IPS DF 6.9 (cell line): ENCODE measurements at places on chromosomes 2 and 18.

GRCh38 chr18:8703781-8704301 is 1.5 kb upstream of the MTCL1 start:
- DNase-seq, result no peak
- H3K4me1 ChIP-seq, result peaks cover 7% of the 10 kb centered on the region
- no peak overlapping the region for H3K27ac ChIP-seq
- no peaks in the 10 kb centered on the region for H3K36me3 ChIP-seq
- no peak overlapping the region for H3K4me3 ChIP-seq

- no peak overlapping the region for H3K4me3 ChIP-seq
- H3K27me3 ChIP-seq, result no peaks in the 10 kb centered on the region
- H3K36me3 ChIP-seq, result no peaks in the 10 kb centered on the region
- DNase-seq, result no peak
- no peak overlapping the region for H3K27ac ChIP-seq
- no peaks in the 10 kb centered on the region for H3K4me1 ChIP-seq
Observed at GRCh38 chr2:85893428-85894258, 4.9 kb upstream of the ST3GAL5 start.

DNA sequence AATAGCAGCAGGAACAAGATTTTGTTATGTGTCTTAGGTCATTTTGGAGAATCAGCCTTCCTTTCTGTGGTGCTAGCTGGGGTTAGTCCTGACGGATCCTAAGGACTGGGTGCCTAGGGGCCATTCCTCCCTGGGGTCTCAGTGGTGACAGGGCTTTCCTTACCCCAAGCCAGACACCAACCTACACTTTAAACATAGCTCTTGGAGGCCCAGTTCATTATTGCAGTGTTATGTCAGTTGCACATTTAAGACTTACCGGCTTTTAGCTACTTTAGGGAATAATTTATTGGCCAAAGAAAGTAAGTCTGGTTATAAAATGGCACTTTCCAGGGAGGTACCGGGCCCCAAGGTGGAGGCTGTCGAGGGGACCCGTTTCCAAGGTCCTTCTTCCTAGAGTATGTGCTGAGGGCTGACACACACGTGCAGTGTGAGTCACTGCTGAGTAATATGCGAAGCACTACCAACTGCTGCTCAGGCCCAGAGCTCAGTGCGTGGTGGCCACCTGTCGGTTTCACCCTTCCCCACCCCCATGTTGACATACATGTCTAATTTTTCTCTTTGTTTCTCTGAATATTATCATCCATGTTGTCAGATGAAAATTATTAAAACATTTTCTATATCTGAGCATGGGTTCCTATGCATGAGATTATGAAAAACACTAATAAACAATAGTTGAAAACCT is 37.0 kb upstream of the GRHL1 start:
- no peak overlapping the region for H3K27ac ChIP-seq
- no peaks in the 10 kb centered on the region for H3K36me3 ChIP-seq
- DNase-seq, result no peak
- H3K27me3 ChIP-seq, result no peaks in the 10 kb centered on the region

DNA sequence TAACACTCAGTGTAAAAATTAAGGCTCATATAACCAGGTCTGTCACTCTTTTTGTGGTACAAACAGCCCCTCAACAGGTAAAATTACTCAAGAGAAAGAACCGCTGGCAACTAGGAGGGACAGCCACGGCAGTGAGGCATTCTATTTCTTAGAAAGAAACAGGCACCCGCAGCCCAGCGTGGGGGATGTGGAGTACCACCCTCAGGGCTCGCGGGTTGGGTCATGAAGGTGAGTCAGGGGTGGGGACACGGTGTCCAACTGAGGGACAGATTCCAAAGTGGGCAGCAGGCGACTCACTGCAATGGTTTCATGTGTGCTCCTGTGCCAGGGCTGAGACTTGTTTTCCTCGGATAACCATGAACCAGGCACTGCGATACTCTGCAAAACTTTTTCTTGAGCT is 129.4 kb downstream of the DTNB start:
- no peak overlapping the region for H3K4me3 ChIP-seq
- no peaks in the 10 kb centered on the region for H3K36me3 ChIP-seq
- no peak overlapping the region for H3K27ac ChIP-seq
- H3K4me1 ChIP-seq, result no peaks in the 10 kb centered on the region
- DNase-seq, result no peak

GRCh38 chr2:238873381-238873801 is 25.5 kb downstream of the TWIST2 start:
- DNase-seq, result no peak
- no peaks in the 10 kb centered on the region for H3K36me3 ChIP-seq
- no peak overlapping the region for H3K4me3 ChIP-seq
- no peaks in the 10 kb centered on the region for H3K27me3 ChIP-seq
